GM23248 (cell line): ENCODE measurements at places on chromosomes 16 and 17. TPM values are rescaled to one million over a fixed set of nuclear protein-coding genes. Genes with fewer than 3 reads are reported as not detected.

GRCh38 chr17:78019367-78019975 lies 61.0 kb downstream of the TNRC6C start:
- peak; percentile 58 for DNase-seq
- H3K4me1 ChIP-seq, result peaks cover 20% of the 10 kb centered on the region
- no peaks in the 10 kb centered on the region for H3K36me3 ChIP-seq

DNA sequence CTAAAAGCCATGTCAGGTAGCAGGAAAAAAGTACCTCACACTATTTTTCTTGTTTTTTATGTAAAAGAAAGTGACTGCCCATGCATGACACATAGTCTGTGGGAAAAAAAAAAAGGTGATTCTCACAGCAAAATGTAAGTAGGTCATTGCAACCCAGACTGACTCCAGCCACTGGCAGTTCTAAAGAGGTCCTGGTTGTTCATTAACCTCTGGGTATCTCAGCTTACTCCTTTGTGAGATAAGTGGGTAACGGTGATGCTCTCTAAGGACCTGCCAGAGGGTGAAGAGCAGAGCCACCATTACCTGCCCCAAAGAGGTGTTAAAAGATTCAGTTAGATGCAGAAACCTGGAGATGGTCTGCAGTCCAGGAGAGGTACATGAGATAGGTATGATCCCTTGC lies 531.9 kb downstream of the GRIN2A start:
- no peaks in the 10 kb centered on the region for H3K27me3 ChIP-seq
- H3K36me3 ChIP-seq, result no peaks in the 10 kb centered on the region
- no peak overlapping the region for H3K4me3 ChIP-seq
- DNase-seq, result no peak
- no peaks in the 10 kb centered on the region for H3K4me1 ChIP-seq

GRCh38 chr17:45430738-45431530 lies 1.7 kb downstream of the ARHGAP27 start:
- H3K36me3 ChIP-seq, result no peaks in the 10 kb centered on the region
- H3K27ac ChIP-seq, result no peak overlapping the region
- peak; percentile 54 for DNase-seq

DNA sequence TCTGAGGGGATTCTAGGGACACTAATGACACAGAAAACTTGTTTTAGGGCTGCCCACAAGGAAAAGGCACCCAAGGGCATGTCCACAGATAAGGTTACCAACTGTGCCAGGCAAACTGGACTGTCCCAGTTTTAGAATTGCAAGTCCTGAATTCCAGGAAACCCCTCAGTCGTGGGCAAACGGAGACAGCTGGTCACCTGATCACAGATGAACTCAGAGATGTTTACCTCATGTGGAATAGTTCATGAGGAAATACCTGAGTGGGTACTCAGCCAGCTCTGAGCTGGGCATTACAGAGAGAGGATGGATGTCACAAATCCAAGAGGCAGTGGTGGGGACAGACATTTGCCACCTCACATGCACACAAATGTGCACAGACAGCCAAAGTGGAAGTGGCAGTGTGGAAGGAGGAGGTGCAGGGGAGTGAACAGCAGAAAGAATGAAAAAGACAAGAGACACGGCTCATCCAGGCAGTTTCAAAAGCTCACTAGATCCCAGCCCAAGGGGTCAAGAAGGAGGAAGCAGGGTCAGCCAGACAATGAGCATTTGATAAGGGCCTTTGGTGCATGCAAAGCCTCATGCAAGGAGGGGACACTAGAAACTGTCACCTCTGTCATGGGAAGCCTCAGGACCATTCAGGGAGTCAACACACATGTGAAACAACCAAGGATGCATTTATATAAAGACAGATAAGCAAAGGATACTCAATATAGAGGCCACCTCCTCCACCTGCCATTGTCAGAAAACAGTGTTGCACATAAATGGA lies 24.8 kb downstream of the TTLL6 start:
- no peak overlapping the region for H3K4me3 ChIP-seq
- H3K36me3 ChIP-seq, result no peaks in the 10 kb centered on the region
- H3K27me3 ChIP-seq, result peaks cover 22% of the 10 kb centered on the region

RNF157 gene
- 0.31 TPM in 1 of 2 replicates, not detected in the other for polyA plus RNA-seq
